EH (cell line): ENCODE measurements at places on chromosomes 12 and 14.
A peak's percentile ranks its signal among the peaks of the same experiment; 100 is the strongest.

GRCh38 chr14:71380271-71380670 lies 473.0 kb downstream of the PCNX1 start:
- peak; percentile 98 for DNase-seq

DNA sequence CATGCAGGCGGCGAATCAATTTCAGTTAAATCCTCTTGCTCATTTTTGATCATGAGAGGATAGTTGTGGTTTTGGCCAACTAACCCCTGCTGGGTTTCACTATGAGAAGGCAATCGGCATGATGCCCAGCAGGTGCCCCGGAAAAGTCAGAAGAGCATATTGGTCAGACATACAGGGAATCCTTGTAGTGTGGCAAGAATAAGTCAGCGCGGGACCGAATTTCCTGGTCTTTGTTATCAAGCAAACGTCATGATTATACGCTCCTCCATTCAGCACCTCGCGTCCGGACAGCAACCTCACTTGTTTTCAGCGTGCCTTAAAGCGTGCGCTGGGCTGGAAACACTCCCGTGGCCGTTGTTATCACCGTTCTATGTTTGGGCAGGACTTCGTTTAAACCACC lies 1.8 kb downstream of the TBC1D30 start:
- peak; percentile 30 for DNase-seq

- no peak for DNase-seq
Measured at GRCh38 chr14:99730876-99731546, 46.9 kb downstream of the CYP46A1 start.

- no peak for DNase-seq
Measured at GRCh38 chr14:103241531-103241930, 92.5 kb upstream of the EIF5 start.

DNA sequence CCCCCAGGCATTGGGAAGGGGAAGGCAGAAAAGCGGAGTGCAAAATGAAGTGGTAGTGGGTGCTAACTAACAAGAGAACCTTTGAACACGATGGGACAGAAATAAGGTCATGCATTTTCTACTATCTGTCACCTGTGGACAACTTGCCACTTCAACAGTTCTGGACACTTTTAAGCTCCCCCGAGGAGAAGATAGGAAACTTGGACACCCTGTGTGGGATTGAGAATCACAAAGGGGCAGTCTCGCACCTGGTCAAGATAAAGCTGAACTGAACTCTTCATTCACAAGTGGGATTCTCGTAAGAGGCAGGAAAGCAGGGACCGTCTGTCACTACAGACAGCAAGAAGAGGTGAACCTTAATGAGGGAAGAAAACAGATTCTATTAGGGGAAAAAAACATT lies 51.6 kb downstream of the EIF2S3B start:
- no peak for DNase-seq

- DNase-seq: peak; percentile 70
Measured at GRCh38 chr14:68940614-68941185, 38.4 kb downstream of the ACTN1 start.

DNA sequence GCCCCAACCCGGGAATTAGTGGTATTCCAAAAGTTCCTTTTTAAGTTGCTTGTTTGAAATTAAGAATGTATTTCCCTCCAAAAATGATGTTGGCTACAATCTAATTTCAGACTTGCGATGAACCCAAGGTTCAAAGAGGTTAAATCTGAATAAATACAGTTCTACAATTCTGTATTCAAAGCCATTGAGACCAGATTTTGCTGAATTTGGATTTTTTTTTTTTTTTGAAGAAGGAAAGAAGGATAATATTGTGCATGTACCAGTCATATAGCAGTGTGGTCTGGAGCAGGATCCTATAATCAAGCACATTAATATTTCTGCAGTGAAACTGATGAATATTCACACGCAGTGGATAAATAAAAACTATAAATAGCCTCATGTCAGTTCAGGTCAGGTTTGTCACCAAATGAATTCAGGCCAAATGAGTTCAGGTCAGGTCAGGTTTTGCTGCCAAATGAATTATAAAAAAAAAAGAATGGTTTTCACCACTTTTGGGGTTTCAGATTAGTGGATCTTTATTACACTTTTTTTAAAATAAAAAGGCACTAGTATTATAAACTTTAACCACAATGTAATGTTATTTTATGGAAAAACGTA lies 69.5 kb downstream of the CRADD start:
- no peak for DNase-seq

DNA sequence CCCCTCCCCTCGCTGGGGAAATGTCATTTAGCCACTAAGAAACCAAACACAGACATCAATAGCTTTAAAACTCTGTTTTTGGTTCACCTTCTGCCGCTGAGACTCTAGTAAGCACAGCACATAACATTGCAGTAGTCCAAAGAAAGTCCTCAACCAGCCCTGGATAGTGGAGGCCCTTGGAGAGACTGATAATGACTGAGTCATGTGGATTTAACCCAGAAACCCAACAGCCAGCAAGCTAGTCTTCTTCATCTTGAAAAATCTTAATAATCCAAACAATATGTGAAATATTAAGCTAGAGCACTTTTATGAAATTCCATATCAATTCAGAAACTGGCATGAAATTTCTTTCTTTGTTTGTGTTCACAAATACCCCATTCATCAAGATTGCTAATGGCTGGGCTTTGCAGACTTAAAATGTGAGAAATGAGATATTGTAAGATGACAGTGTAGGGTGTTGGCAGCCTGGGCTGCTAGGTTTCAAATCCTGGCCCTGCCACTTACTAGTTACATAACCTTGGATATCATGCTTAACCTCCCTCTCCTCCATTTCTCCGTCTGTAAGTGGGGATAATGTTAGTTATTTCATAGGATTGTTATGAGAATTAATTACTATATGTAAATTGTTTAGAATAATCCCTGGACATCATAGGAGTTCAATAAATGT lies 40.1 kb downstream of the RERG start:
- no peak for DNase-seq

DNA sequence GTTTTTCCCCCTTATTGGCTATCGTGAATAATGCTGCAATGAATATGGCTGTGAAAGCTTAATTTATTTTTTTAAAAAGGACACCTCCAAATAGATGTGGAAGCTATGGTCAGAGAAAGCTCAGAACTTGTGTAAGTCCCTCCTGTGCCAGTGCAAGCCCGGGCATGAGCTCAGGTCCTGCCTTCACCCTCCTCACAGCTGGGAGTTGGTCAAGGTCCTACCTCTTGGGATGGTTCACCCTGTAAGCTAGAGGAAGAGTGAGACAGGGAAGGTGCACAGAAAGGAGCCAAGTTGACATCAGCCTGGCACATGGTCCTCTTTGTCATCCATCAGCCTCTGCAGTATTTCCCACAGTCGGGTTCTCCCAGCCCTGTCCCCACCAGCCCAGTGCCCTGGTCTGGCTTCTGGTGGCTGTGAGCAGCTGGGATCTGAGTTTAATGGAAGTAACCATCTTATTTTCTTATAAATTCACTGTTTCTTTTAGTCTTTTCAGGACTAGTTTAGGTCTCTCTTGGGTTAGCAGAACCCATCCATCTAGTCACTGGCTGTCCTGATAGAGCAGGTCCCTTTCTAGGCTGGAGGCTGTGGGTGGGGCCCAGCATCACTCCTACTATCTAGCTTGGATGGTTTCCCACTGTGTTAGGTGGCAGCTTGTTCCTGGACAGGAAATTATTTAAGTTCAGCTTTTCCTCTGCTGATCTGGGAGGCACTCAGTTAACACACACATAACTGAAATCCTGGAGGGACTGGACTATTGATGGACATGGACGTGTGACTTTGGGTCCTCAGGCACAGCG lies 11.8 kb upstream of the PLEKHG3 start:
- peak; percentile 21 for DNase-seq

DNA sequence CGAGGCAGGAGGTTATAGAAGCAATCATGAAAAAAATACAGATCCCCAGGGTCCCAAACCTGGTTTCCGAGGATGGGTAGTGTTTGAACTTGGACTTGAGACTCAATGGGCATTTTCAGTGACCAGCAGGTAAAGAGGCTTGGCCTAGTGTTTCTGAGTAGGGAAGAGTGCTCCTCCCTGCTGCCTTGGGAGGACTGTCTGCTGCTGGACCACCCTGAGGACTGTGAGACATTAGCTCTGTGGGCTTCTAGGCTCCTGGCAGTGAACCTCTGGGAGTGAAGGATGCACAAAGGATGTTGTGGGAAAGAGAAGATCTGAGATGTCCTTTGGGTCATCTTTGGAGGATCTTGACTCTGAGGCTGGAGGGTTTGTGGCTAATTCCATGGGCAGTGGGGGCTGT lies 30.5 kb downstream of the ANKRD9 start:
- no peak for DNase-seq

DNA sequence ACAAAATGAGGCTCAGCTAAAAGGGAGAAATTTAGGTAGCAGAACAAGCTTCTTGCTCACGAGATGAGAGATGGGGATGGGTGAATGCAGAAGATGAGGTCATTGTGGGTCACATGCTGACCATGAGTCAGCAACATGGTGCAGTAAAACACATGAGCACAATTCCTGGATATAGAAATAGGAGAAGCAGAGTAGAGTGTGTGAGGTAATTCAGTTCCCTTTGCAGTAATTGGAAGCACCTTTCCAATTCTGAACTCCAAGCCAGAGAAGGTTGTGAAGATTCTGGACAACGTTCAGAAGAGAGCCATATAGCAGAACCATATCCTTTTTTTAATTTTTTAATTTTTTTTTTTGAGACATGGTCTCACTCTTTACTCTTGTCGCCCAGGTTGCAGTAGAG lies 62.0 kb upstream of the LMNTD1 start:
- DNase-seq: peak; percentile 87

DNA sequence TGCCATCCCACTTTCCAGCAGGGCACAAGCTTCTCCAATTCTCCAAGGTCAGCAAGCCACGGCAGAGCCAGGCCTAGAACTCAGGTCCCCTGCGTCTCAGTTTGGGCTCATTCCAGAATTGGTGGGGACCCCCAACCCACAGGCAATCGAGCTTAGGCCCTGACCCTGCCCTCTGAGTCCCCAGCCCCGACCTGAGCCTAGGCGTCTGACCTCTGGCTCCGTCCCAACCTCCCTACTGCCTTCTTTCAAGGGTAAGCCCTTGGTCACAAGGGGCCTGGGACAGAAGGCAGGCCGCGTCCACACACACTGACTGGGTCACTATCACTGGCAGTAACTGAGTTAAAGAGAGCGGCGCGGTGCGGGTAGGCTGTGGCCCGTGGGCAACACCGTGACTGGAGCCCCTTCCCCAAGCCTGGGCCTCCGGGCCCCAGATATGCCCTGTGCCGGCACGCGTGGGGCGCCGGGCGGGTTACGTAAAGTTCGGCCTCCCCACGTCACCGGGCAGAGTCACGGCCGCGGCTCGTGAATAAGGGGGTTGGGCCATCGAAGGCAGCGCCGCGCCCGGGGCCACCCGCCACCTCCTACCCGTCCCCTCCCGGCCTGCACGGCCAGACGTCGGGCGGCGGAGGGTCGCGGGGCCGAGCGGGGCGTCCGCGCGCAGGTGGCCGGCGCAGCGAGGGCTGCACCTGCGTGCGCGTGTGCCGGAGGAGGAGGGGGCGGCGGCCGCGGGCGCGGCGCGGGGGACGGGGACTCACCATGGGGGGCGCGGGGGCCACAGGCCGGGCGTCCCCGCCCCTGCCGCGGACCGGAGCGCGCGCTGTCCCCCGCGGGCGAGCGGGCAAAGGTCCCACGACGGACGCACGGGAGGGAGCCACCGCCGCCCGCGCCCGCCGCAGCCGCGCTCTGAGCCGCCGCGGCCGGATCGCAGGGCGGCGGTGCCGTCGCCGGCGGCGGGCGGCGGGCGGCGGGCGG lies 516 bp downstream of the ANKRD9 start:
- peak; percentile 56 for DNase-seq

- peak; percentile 97 for DNase-seq
Measured at GRCh38 chr12:13173012-13173932, 23.3 kb upstream of the EMP1 start.

GRCh38 chr12:43069768-43070221 lies 480.2 kb upstream of the PRICKLE1 start:
- no peak for DNase-seq

GRCh38 chr12:92859650-92860386 lies 69.3 kb downstream of the EEA1 start:
- DNase-seq: no peak

GRCh38 chr14:20617138-20618003 lies 24.1 kb downstream of the OR6S1 start:
- no peak for DNase-seq

DNA sequence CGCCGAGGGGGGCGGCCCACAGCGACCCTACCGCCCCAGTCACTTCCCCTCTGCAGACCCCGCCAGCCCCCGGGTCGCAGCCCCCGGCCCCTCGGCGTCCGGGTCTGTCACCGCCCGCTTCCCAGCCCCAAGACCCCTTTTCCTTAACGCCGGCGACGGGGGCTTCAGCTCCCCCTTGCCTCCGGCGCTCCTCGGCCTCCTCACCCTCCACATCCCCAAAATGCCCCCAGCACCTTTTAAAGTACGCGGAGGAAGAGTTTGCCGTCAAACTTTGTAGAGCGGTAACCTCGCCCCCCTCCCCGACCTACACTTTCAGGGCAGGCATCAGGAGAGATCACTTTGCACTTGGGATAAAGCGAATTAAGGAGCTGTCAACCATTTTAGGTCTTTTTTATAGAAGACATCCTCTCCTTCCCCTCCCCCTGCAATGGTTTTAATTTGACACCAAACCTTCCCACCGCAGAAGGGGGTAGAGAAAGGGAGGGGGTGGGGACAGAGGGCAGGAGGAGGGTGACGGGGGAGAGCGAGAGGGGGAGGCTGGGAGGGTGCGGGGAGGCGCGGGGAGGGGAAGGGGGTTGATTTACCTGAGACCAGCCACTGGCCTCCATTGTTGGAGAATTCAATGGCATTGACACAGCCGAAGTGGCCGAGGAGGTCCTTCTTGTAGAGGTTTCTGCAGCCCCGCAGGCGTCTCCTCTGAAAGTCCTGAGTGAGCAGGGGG lies 578 bp downstream of the DCAF5 start:
- peak; percentile 55 for DNase-seq

GRCh38 chr12:94074216-94074979 lies 74.0 kb upstream of the PLXNC1 start:
- DNase-seq: no peak

DNA sequence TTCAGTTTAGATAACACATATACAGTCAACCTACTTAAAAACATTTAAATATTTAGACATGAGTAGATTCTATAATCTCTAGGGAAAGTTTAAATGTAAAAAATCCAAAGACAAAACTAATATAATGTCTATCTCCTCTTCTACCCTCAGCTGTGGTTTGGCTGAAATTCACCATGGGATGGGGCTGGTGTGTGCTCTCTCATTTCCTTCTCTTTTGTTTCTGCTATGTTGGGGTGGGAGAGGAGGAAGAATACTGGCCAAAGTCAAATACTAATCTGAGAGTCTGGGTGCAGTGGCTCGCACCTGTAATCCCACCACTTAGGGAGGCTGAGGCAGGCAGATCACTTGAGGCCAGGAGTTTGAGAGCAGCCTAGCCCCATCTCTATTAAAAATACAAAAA lies 1673.9 kb upstream of the SEL1L start:
- DNase-seq: no peak

- DNase-seq: no peak
Measured at GRCh38 chr12:126033751-126034150, 968.5 kb downstream of the AACS start.

GRCh38 chr12:26919216-26919555 lies 18.6 kb downstream of the INTS13 start:
- no peak for DNase-seq

GRCh38 chr12:22399464-22400180 lies 65.1 kb upstream of the ST8SIA1 start:
- no peak for DNase-seq
